DMS 273 treated with DMSO at 0.1 percent for 48 hours (cell line): ENCODE measurements at places on chromosomes 3 and 15.

DNA sequence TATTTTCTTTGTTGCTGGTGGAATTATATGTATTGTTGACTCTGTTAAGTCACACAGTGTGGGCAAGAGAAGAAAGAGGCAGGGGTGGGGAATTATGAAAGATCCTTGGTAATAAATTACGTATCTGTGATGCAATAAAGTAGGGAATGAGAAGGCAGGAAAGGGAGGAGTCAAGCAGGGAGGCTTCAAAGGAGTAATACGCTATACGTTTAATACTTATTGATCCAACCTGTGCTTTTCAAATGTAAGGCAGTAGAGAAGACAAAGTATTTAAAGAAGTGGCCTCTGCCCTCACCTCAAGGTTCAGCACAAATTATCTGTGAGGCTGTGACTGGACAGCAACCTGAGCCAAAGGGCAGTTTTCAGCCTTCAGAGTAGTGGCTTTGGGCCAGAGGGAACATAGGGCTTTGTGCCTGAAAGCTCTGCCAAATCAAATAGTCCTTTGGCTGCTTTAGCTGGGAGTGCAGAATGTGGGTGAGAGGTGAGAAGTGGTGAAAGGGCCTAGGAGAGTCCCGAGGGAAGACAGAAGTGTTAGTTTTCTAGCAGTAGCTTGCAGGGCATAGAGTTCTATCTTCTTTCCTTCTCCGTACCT is 1.2 kb upstream of the PLIN1 start:
- DNase-seq, result no peak

GRCh38 chr3:51896607-51897305 is 6.4 kb downstream of the IQCF1 start:
- DNase-seq, result no peak

DNA sequence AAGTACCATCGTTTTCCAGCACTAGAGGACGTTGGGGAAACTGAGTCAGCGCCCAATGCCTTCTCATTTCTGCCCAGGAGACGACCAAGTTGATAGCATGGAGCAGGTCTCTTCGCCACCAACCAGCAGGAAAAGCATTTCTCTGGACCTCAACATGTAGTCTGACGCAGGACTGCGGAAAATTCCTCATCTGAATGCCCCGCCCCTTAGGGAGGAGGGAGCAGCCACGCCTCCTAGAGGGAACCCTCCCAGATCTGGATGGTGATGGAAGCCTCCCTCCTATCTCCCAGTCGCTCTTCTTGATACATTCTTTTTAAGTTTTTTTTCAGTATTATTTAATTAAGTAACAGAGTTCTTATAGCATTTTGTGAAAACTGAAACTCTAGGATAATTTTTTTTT is 17.4 kb upstream of the MINDY4B start:
- DNase-seq, result no peak

GRCh38 chr3:121793078-121793477 is 41.8 kb downstream of the IQCB1 start:
- no peak for DNase-seq

- peak; percentile 88 for DNase-seq
Measured at GRCh38 chr3:141575879-141576743, 89.3 kb downstream of the RASA2 start.

- DNase-seq, result no peak
Measured at GRCh38 chr3:40173227-40173721, 136.2 kb upstream of the EIF1B start.

DNA sequence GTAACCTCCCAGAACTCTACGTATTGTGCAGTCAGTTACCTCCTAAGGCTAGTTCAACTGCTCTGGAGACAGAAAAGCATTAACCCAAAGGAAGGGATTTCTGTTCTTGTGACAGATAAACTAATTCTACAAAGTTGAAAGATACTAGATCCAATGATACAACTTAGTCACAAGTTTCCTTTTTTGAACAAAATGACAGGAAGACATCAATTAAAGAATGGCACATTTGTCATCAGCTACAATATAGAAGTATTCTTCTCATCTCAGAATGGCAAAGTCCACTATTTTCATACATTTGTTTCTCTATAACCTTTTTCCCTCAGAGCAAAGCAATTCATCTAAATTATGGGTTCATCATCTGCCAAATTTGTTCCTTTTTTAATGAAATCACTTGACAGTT is 43.7 kb downstream of the ISL2 start:
- no peak for DNase-seq

- no peak for DNase-seq
Measured at GRCh38 chr3:125367403-125368230, 7.5 kb downstream of the ZNF148 start.

GRCh38 chr3:195044411-195044810 is 226.5 kb downstream of the XXYLT1 start:
- no peak for DNase-seq

DNA sequence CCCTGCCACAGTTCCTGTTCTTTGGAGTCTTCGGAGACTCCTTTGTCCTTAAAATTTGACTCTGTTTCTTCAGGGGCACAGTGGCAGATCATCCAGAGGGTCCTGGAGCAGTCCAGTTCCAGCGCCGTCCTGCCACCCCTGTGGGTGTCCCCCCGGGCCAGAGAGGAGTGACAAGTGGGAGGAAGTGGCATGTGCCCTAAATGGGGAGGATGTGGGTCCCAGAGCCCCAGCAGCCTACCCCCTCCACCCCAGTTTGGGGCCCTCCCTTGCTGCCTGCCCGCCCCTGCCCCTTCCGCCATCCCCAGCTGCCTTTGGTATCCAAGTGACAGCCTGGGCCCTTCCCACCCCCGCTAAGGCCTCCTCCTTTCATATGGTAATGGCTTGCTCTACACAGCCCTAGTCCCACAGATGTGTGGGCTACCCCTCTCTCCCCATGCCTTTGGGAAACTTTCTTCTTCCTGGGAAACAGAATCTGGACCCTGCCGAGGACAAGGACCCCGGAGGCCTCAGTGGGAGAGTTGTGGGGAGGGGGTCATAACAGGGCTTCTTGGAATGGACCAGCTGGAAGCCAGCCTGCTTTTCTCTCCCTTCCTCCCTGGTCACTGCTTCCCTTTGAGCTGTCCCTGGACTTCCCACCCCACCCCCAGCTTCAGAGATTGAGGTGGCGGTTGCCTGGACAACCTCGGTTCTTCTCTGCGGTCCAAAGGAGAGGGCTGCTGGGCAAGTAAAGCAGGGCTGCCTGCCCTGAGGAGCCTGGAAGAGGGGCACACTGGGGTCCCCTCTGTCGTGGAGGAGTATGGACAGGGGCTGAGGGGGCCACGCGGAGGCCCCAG is 43.2 kb downstream of the KLHL25 start:
- DNase-seq, result no peak
